ENCODE measurements at places on chromosomes 7 and 10.

DNA sequence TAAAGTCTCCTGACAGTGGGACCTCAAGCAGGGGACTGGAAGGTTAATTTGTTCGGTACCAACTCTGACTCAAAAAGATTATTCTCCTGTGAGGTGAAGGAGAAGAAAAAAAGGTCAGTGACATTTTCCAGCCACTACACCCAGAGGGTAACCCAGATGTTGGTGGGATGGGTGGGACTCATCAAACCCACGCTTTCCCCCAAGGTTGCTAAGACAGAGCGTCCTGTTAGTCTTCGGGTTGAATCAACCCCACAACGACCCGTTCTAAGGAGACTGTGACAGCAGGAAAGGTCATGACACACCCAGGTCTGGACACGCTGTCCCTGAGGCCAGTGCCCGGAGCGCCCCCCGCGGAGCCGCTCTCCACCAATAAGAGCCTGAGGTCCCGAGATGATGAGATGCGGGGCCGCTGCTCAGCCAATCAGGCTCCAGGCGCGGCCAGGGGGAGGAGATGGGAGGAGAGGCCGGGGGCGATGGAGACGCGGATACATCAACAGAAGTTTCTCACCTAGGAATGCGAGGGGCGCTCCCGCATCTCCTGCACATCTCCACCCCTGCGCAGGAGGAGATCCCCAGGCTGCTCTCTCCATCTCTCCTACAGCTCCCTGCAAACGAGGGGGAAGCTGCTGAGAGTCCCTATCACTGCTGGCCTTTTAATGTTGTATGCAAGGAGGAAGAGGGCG is at the start of gene WNT16:
Gene WNT16 (plus strand): TSS at position 493 of the 683 bp plus-strand sequence. CDS start 293 bp downstream, outside the sequence.
- DNase-seq: no peak

GRCh38 chr10:11573497-11573896 is 38.0 kb downstream of the USP6NL start:
- no peak for DNase-seq

DNA sequence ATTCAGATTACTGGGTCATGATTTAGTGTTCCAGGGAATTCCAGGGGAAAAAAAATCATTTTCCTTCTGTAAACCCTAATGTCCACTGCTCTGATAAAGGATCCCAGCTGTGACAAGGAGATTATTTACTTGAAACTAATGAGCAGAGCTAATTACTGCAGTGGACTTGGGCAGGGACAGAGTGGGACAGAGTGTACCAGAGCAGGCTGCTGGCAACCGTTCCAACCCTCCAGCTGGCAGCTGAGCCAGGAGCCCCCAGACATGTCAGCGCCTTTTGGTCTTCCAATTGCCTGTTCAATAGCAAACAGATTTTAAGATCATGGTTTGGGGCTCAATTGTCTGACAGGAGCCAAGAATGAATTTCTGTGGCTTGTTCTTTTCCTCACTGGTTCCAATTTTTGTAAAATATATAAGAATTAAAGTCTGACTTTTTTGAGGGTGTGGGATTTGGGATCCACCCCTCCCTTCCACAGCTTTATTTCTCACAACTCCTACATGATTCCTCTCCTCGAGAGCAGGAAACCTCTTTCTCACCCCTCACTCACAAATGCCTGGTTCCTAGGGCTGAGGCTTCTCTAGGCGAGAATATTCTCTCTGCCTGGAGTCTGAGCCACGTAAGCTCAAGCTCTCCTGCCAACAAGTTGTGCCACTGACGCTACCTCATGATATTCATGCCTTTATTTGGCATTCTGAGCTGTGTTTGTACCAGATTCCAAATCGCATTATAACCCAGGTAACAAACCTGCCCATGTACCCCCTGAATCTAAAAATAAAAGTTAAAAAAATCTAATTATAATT is 20.6 kb upstream of the FAM180A start:
- DNase-seq: no peak

DNA sequence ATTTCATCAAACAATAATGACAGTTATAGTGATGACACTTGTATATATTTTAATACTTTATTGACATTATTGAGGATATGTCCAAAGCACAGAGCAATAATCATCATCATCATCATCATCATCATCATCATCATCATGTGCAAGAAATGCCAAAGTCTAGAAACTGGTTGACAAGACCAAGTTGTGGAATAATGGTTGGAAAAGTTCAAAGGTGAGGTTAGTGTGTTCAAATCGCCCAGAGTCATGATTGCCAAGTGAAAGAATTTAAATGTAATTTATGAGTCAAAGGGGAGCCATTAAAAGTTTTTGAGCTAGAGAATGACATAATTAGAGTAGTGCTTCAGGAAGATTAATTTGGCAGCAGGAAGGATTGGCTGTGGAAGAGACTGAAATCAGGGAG is 852.4 kb downstream of the SORCS1 start:
- DNase-seq: no peak

DNA sequence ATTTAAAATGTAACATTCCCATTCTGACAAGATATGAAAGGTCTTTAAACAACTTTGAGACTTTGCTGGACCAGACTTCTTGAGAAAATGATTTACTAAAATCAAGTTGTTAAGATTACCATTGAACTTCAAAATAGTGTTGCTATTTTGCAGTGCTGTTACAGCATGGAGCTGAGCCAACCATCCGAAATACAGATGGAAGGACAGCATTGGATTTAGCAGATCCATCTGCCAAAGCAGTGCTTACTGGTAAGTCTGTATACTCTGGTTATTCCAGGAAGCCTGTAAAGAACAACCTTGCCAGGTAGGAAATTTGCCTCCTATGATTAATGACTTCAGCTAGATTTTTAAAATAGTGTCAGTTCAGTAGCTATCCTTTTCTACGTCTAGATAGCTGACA is 18.8 kb downstream of the TNKS2 start:
- no peak for DNase-seq

Measured in NCI-H187 (cell line).